ENCODE measurements at places on chromosomes 16 and 17. TPM values are rescaled to one million over a fixed set of nuclear protein-coding genes. Genes with fewer than 3 reads are reported as not detected.

The RAB26 gene
- 6.7 TPM for total RNA-seq

The TNRC6A gene
- total RNA-seq: 28.0 TPM

The GCGR gene
- total RNA-seq: 146 TPM

The BAIAP2 gene
- total RNA-seq: 46.6 TPM

The PRR15L gene
- total RNA-seq: 0.29 TPM

The SOX9 gene
- total RNA-seq: 1.6 TPM

The GAST gene
- not detected for total RNA-seq

The EMP2 gene
- total RNA-seq: 38.5 TPM

The TMC7 gene
- total RNA-seq: 0.33 TPM

The PRKCB gene
- 1.7 TPM for total RNA-seq

The KRT27 gene
- total RNA-seq: not detected

The CACNA1H gene
- total RNA-seq: 0.58 TPM

The C17orf78 gene
- not detected for total RNA-seq

The DDX19B gene
- 20.5 TPM for total RNA-seq

The UTS2R gene
- total RNA-seq: not detected

The HS3ST3A1 gene
- 10.1 TPM for total RNA-seq

The TEX19 gene
- total RNA-seq: not detected

The DYNLRB2 gene
- not detected for total RNA-seq

The KRT32 gene
- total RNA-seq: not detected

The RNF112 gene
- total RNA-seq: 0.74 TPM

The TSPOAP1 gene
- 3.9 TPM for total RNA-seq

The CEP131 gene
- 1.5 TPM for total RNA-seq

The BCO1 gene
- 0.15 TPM for total RNA-seq

The SCGB1C2 gene
- total RNA-seq: not detected

Measured in right lobe of liver (tissue), 6 donors.